HCT116 (cell line): ENCODE measurements at places on chromosomes 11 and 22.

DNA sequence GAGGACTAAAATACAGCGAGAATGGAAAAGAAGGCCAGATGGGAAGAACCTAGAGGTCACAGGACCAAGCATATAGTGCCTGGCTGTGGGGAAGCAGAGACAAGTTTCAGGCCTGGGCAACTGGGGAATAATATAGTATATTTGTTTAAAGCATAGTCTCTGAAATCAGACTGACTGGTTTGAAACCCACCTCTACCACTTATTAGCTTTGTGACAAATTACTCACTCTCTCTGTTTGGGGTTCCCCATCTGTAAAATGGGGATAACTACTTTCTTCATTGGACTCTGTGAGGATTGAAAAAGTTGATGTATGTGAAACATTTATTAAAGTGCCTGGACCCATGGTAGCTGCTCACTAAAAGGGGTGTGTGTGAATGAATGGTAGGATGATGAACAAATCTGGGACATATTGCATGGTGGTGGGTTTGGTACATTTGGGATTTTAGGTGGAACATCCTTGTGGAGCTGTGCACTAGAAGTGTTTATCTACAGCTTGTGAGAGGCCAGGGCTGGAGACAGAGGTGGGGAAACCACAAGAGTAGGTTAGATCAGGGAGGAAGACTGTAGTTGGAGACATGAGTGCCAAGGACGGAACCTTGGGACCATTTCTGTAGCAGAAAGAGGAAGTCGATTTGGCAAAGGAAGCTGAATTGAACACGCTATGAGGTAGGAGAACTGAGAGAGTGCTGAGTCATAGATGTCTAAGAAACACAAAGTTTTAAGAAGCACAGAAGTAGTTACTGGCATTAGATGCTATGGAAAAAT is 52.6 kb downstream of the SWAP70 start:
- no peak for DNase-seq

- DNase-seq, result no peak
These were observed 16.5 kb upstream of the CDC42EP2 start for GRCh38 chr11:65298131-65298535.

- DNase-seq, result no peak
These were observed 6.8 kb upstream of the P2RY6 start for GRCh38 chr11:73265278-73265810.

- DNase-seq, result no peak
These were observed 114.4 kb upstream of the ANO1 start for GRCh38 chr11:69963533-69964246.

- DNase-seq, result no peak
These were observed 22.7 kb upstream of the IL17REL start for GRCh38 chr22:50035131-50035881.

GRCh38 chr11:128231845-128232410 is 355.4 kb downstream of the ETS1 start:
- DNase-seq, result no peak

DNA sequence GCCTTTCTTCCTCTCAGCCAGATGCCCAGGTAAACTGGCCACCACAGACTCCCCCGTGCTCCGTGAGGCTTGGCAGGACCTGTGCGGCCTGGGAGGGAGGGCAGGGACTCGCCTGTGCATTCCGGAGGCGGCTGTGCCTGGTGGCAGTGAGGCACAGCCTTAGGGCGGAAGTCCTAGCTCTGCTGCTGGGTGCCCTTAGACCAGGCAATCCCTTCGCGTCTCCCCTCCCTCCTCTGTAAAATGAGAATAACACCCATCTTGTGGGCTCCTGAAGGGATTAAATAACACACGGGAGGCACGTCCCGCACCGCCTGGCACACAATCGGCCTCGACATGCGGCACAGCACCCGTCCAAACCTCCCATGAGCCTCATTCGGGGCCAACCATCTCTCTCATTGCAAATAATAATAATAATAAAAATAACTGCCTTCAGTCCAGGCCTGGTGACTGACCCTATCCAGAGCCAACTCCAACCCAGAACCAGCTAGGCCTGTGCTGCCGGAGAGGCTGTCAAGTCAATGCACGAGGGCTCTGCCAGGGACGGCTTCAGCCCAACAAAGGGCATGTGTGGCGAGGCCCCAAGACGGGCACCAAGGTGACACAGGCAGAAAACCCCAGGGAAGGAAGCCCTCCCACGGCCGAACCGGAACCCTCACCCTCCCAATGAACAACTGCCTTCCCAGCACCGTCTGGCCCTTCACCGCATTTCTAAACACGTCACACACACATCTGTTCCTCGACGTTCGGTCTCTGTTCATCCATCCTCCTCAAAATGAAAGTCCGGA is 8.2 kb downstream of the LTO1 start:
- DNase-seq, result no peak

DNA sequence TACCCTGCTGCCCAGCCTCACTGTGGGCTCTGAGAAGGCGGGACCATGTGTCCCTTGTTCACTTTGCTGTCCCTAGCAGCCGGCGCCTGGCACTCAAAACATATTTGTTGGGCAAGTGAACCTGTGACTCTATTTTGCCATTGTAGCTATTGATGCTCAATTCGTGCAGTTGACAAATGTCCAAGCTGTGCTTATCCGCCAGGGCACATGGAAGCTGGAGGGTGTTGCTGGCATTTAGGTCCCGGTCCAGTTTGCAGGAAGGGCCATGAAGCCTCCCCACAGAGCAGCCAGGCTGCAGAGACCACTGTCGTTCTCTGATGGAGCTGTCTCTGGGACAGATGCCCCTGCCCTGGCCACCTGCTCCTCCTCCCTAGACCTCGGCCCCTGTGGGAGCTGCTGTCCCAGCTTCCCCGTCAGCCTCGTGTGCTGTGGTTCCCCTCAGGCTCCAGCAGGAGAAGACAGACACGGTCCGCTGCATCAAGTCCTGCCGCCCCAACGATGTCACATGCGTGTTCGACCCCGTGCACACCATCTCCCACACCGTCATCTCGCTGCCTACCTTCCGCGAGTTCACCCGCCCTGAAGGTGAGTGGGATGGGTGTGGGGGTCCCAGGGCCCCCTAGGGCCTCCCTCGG is 71.5 kb downstream of the FBLN1 start:
- DNase-seq, result no peak

- DNase-seq, result no peak
These were observed 87.0 kb downstream of the C11orf87 start for GRCh38 chr11:109508943-109509342.

GRCh38 chr11:65919573-65920371 is 546 bp downstream of the DRAP1 start:
- DNase-seq, result no peak

- no peak for DNase-seq
These were observed 15.6 kb upstream of the JAM3 start for GRCh38 chr11:134052988-134053945.

DNA sequence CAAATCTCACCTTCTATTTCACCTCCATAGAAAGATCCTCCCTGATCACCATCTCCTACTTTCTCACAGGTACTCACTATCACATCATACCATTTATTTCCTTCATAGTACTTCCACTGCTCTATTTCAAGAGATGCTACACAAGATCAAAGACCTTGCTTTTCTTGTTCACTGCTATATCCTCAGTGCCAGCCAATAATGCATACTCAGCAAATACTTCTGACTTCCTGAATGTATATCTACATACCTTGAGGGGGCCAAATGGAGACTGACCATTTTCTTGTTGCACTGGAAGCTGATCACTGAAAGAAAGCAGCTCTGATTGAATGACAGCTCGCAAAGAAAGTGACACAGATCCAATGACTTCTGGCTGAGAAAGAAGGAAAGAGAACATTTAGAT is 64.7 kb downstream of the C2CD3 start:
- no peak for DNase-seq

- no peak for DNase-seq
These were observed 25.5 kb upstream of the CCDC90B start for GRCh38 chr11:83311701-83312100.

DNA sequence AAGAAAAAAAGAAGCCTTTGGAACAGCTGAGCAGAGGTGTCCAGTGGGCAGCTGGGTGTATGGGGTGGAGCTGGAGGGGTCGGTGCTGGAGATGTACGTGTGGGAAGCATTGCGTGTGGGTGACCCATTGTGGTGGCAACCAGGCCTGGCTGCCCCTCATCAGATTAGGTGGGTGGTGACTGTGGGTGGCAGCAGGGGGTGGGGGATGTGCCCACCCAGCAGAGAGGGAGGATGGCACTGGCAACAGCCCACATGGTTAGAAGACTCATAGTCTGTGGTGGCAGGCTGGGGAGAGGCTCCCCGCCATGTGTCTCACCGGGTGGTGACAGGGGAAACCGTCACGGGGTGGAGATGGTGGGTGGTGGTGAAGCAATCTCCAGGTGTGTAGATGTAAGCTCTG is 27.6 kb downstream of the TP53I11 start:
- DNase-seq, result no peak

DNA sequence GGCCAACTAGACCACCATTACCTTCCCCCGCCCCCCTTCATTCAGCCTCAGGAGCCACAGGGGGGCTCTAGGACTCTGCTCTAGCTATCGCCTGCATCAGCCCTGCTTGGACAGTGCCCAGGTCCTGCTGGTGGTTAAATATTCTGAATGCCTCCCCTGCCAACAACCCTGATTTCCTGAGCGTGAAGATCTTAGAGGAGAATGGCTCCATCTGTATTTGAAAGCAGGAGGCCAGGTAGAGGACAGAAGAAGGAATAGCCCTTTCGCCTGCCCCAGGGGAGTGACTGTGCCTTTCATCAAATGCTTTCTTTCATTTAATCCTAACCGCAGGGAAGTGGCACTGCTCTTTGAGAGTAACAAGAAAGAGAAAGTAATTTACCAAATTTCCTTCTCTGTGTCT is 69.2 kb downstream of the ISX start:
- no peak for DNase-seq

DNA sequence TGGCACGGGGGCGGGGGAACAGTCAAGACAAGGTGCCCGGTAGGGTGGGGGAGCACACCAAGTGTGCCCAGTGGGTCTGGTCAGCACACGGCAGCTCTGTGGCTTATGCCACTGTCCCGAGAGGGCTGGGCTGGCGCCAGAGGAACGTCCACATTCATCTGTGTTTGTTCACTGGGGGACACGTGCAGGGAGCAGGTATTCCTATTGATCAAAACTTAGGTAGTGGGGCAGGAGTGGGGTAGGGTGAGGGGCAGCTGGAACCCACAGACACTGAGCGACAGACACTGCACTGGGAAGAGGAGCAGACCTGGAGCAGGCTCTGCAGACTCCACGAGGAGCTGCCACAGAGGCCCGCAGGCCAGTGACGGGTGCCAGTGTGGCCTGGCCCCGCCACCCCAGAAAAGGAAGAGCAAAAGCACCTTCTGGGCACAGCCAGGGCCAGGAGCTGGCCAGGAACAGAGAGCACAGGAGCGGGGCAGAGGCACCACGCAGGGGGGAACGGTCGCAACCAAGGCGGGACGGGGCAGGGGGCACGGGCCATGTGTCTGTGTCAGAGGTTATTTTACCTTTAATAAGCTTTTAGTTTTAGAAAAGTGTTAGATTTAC is 2.1 kb upstream of the MOB2 start:
- no peak for DNase-seq

DNA sequence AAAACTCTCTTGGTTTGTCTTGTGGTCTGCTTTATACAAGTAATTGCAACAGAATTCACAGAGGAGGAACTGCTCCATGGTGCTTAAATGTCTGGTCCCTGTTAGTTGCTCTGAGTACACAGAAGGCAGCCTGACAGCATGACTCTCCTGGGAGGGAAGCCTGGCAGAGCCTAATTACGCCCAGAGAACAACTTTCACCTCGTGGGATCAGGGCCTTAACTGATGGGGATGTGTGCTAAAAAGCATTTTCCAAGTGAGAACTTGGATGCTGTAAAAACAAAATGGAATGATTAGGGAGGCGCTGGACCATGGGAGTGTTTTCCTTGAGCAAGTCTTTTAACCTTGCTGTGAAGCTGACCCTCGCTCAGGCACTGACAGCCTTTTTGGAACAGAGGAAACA is 154.0 kb upstream of the TENM4 start:
- DNase-seq, result no peak

DNA sequence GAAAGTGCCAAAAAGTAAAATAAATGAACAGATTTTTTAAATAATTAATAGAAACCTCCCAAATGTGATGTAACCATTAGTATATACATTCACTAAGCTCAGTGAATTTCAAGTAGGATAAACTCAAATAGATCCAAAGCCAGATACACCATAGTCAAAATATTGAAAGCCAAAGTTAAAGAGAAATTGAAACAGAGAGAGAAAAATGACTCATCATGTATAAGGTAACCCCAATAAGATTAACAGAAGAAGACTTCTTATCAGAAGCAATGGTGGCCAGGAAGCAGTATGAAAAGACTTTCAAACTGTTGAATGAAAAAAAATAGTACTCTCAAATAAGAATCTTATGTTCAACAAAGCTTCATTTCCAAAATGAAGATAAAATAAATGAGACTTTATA is 70.5 kb downstream of the LUZP2 start:
- DNase-seq, result no peak

- DNase-seq, result no peak
These were observed 333.8 kb downstream of the MN1 start for GRCh38 chr22:27467711-27468110.

GRCh38 chr11:27210531-27210930 is 152.5 kb downstream of the CCDC34 start:
- DNase-seq, result no peak

GRCh38 chr22:27100789-27101188 is 443.4 kb downstream of the MIAT start:
- DNase-seq, result no peak

GRCh38 chr11:131889146-131889577 is 518.7 kb downstream of the NTM start:
- DNase-seq, result no peak

DNA sequence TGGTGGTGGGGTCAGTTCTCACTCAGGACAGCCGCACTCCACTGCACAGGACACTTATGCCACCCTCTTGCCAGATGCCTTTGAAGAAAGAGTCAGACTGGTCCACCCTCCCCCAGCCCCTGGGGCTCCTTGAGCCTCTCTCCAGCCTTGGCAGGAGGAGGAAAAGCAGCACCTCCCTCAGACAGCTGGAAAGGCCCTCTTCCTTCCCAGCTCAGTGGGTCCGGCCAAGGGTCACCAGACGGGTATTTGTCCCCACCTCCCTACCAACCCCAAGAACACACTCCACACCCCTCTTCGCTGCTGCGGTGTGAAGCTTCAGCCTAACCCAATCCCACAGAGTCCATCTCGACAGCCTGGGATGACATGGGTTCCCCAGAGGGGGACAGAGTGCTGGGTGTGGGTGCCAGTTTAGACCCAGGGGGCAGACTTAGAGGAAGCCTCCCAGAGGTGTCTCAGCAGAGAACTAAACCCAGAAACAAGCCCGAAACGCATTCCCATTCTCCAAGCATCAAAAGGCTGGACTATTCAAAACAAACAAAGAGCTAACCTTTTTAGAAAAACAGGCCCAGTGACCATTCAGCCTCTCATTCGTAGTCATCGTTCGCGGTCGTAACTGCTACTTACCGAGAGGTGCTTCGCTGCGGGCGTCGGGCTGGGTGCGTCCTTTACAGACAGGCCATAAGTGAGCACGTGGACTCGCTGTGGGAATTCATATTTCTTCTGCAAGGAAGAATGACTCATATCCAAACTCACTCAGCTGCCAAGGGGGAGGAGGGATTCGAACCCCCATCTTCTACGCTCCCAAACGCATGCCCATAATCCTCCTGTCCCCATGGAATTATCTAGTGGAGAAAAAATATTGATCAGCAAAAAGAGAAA is 57.5 kb upstream of the ANO1 start:
- no peak for DNase-seq
